ENCODE measurements at places on chromosomes 7 and 10. TPM values are rescaled to one million over a fixed set of nuclear protein-coding genes. Genes with fewer than 3 reads are reported as not detected.
A peak's percentile ranks its signal among the peaks of the same experiment; 100 is the strongest.

The MPP7 gene
- total RNA-seq: 1.4 TPM

The PIP gene
- total RNA-seq: not detected

The PUS7 gene
- 17.0 TPM for total RNA-seq

The FUOM gene
- total RNA-seq: 28.1 TPM

The REEP3 gene
- total RNA-seq: 48.6 TPM

The FOXI2 gene
- total RNA-seq: not detected

The WIPF3 gene
- not detected for total RNA-seq

The LRRC4 gene
- total RNA-seq: 0.56 TPM

The WNT16 gene
- total RNA-seq: 1.7 TPM

The OR2A5 gene
- total RNA-seq: not detected

The UPK3B gene
- total RNA-seq: not detected

The NCAPG2 gene
- 31.7 TPM for total RNA-seq

GRCh38 chr10:69425511-69426298, 9.0 kb upstream of the TACR2 start:
- no peaks in the 10 kb centered on the region for H3K36me3 ChIP-seq
- H3K27me3 ChIP-seq: peaks cover 28% of the 10 kb centered on the region
- H3K27ac ChIP-seq: no peak overlapping the region
- peaks cover 5% of the 10 kb centered on the region for H3K4me1 ChIP-seq
- no peak for DNase-seq

DNA sequence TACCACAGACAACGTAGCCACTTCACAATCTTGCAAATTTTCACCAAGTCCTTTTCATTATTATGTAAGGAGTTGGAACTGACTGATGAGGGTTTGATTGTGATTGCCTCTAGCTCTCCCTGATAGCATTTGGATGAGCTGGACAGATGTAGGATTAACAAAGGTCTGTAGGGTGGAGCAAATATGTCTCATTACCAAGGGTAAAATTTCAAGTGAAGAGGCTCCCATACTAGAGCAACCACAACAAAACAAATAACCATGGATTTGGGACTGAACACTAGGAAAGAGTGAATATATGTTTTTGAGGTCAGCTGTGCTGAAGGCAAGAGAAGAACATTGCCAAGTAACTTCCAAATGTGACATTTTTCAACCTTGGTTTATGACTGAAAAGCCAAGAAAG, 281.7 kb downstream of the NEBL start:
- DNase-seq: no peak
- no peaks in the 10 kb centered on the region for H3K36me3 ChIP-seq
- H3K27ac ChIP-seq: no peak overlapping the region
- no peak overlapping the region for H3K4me3 ChIP-seq

GRCh38 chr7:50594734-50595485, 29.7 kb upstream of the DDC start:
- H3K36me3 ChIP-seq: peaks cover 30% of the 10 kb centered on the region
- no peak overlapping the region for H3K27ac ChIP-seq
- H3K27me3 ChIP-seq: no peaks in the 10 kb centered on the region
- H3K4me1 ChIP-seq: no peaks in the 10 kb centered on the region
- DNase-seq: no peak

- peak; percentile 44 for DNase-seq
- no peaks in the 10 kb centered on the region for H3K36me3 ChIP-seq
- no peak overlapping the region for H3K27ac ChIP-seq
- no peaks in the 10 kb centered on the region for H3K27me3 ChIP-seq
- H3K4me1 ChIP-seq: peaks cover 3% of the 10 kb centered on the region
Observed at GRCh38 chr10:104104926-104105325, 17.0 kb upstream of the SFR1 start.

GRCh38 chr10:48451969-48452878, 145.7 kb downstream of the MAPK8 start:
- no peak overlapping the region for H3K27ac ChIP-seq
- H3K4me3 ChIP-seq: no peak overlapping the region
- peaks cover 17% of the 10 kb centered on the region for H3K4me1 ChIP-seq
- peaks cover 11% of the 10 kb centered on the region for H3K36me3 ChIP-seq
- no peaks in the 10 kb centered on the region for H3K27me3 ChIP-seq
- no peak for DNase-seq

DNA sequence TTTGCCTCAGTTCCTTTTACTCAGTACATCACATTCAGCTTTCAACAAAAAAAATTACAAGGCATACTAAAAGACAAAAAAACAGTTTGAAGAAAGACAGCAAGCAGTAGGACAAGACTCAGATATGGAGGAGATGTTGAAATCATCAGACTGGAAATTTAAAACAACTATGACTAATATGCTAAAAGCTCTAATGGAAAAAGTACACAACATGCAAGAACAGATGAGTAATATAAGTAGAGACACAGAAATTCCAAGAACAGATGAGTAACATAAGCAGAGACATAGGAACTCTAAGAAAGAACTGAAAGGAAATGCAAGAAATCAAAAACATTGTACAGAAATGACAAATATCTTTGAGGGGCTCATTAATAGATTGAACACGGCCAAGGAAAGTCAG, 402.6 kb downstream of the NEBL start:
- no peak overlapping the region for H3K27ac ChIP-seq
- DNase-seq: no peak
- no peak overlapping the region for H3K4me3 ChIP-seq

GRCh38 chr7:138602451-138602850, 98.7 kb downstream of the SVOPL start:
- H3K4me1 ChIP-seq: no peaks in the 10 kb centered on the region
- no peak for DNase-seq
- no peaks in the 10 kb centered on the region for H3K36me3 ChIP-seq
- H3K27me3 ChIP-seq: no peaks in the 10 kb centered on the region
- no peak overlapping the region for H3K4me3 ChIP-seq

GRCh38 chr7:150903606-150904005, 51.3 kb downstream of the AOC1 start:
- no peak overlapping the region for H3K4me3 ChIP-seq
- H3K27me3 ChIP-seq: no peaks in the 10 kb centered on the region
- H3K36me3 ChIP-seq: no peaks in the 10 kb centered on the region
- peaks cover 13% of the 10 kb centered on the region for H3K4me1 ChIP-seq
- DNase-seq: peak; percentile 81

GRCh38 chr10:23100331-23101030, 5.1 kb downstream of the MSRB2 start:
- H3K27me3 ChIP-seq: no peaks in the 10 kb centered on the region
- DNase-seq: no peak
- H3K4me3 ChIP-seq: no peak overlapping the region
- peaks cover 9% of the 10 kb centered on the region for H3K36me3 ChIP-seq
- H3K4me1 ChIP-seq: peaks cover 5% of the 10 kb centered on the region

- H3K27me3 ChIP-seq: no peaks in the 10 kb centered on the region
- no peak overlapping the region for H3K27ac ChIP-seq
- no peak overlapping the region for H3K4me3 ChIP-seq
Observed at GRCh38 chr7:82376739-82377138, 66.8 kb downstream of the CACNA2D1 start.

- no peak overlapping the region for H3K4me3 ChIP-seq
- DNase-seq: no peak
- peaks cover 2% of the 10 kb centered on the region for H3K27me3 ChIP-seq
Observed at GRCh38 chr7:8126601-8127167, 135.3 kb downstream of the ICA1 start.

DNA sequence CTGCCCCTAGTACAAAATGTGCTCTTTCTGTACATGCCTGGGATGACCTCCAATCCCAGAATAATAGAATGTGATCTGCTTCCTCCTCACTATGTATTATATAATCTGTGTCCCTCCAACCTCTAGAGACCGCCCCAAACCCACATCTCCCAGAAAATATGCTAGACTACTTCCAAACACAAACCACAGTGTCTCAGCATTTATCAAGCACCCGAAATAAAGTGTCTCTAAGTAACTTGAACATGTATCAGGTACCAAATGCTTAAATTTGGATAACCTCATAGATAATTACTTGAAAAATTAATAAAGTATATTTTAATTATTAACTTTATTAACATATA, 16.1 kb downstream of the LYZL1 start:
- H3K4me1 ChIP-seq: no peaks in the 10 kb centered on the region
- H3K4me3 ChIP-seq: no peak overlapping the region
- no peak for DNase-seq
- H3K36me3 ChIP-seq: no peaks in the 10 kb centered on the region

GRCh38 chr10:132790934-132791829, 5.2 kb upstream of the NKX6-2 start:
- H3K27me3 ChIP-seq: peaks cover 50% of the 10 kb centered on the region
- no peak overlapping the region for H3K27ac ChIP-seq

DNA sequence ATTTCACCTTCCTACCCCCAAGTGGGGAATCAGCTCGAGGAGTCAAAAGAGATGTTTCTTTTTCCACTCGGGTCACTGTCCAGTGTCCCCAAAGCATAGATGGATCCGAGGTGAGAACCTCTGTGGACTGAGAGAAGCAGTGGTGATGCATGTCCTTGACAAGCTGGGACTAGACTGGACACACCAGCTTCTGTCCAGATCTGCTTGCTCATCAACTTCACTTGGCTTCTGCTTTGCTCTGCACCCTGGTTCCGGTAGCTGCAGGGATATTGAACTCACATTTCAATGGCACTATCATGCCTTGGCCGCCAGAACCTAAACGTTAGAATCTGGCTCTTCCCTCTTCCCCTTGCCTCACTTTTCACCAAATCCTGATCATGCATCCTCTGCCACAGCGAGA, 50.3 kb upstream of the CXCL12 start:
- no peak overlapping the region for H3K4me3 ChIP-seq
- H3K36me3 ChIP-seq: no peaks in the 10 kb centered on the region
- H3K27me3 ChIP-seq: peaks cover 10% of the 10 kb centered on the region
- no peak for DNase-seq

- H3K27ac ChIP-seq: no peak overlapping the region
- H3K27me3 ChIP-seq: no peaks in the 10 kb centered on the region
- H3K36me3 ChIP-seq: no peaks in the 10 kb centered on the region
- no peak overlapping the region for H3K4me3 ChIP-seq
- peak; percentile 77 for DNase-seq
- peaks cover 11% of the 10 kb centered on the region for H3K4me1 ChIP-seq
Observed at GRCh38 chr7:151051108-151051507, 2.8 kb downstream of the ASIC3 start.

DNA sequence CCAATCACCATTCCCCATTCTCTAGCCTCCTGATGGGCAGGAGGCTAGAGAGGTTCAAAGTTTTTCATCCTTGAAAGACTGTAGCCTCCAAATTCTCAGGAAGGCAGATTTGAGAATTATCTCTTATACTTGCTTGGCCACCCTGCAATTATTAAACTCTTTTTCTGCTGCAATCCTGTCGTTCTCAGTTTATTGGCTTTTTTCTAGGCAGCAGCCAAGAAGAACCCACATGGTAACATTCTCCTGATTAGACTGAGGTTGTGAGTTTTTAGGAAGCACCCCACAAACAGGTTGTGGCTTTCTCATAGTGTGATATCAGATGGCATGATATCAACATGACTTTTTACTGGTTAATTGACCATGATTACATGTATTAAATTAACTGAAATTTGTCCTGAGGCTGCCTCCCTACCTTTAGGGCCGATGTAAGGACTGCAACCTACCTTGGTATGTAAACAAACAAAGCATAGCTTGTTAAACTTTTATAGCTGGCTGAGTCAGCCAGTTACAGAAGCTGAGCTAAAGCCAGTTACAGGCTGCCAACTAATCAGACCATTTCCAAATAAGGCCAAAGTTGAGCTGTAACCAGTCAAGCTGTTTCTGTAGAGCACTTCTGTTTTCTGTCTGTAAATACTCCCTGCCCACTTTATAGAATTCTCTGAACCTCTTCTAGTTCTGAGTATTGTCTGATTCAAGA, 3.2 kb upstream of the ZNF248 start:
- H3K27me3 ChIP-seq: no peaks in the 10 kb centered on the region
- H3K4me3 ChIP-seq: no peak overlapping the region
- H3K4me1 ChIP-seq: no peaks in the 10 kb centered on the region

DNA sequence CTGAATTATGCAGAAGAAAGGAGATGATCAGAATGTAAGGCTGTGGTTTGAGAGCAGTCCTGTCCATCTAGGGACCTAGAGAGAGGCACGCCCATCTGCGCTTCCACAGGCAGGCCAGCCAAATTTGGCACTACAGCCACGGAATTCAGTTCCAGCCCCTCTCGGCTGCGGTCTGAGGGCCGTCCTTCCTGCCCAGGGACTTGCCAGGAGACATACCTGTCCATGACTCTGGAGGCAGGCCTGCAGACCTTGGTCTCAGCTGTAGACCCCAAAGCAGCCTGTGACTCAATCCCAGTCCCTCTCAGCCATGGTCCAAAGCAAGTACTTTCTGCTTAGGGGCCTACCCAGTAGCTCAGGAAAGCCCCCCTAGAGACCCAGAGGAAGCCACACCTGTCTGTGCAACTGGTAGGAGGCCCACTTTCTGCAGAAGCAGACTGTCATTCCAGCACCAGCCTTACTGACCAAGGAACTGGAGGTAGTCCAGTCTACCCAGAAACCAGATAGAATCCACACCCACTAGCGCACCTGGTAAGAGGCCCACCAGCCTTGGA, 720.9 kb downstream of the PARD3 start:
- H3K27ac ChIP-seq: no peak overlapping the region
- no peak for DNase-seq
- H3K4me3 ChIP-seq: no peak overlapping the region
- H3K27me3 ChIP-seq: no peaks in the 10 kb centered on the region
- peaks cover 2% of the 10 kb centered on the region for H3K4me1 ChIP-seq
- no peaks in the 10 kb centered on the region for H3K36me3 ChIP-seq

GRCh38 chr7:93161181-93161762, 13.1 kb upstream of the SAMD9L start:
- H3K4me1 ChIP-seq: no peaks in the 10 kb centered on the region
- H3K4me3 ChIP-seq: no peak overlapping the region
- no peak for DNase-seq
- no peaks in the 10 kb centered on the region for H3K27me3 ChIP-seq
- no peak overlapping the region for H3K27ac ChIP-seq

All from IMR-90 (cell line).